ENCODE measurements at places on chromosomes 1 and 21.

DNA sequence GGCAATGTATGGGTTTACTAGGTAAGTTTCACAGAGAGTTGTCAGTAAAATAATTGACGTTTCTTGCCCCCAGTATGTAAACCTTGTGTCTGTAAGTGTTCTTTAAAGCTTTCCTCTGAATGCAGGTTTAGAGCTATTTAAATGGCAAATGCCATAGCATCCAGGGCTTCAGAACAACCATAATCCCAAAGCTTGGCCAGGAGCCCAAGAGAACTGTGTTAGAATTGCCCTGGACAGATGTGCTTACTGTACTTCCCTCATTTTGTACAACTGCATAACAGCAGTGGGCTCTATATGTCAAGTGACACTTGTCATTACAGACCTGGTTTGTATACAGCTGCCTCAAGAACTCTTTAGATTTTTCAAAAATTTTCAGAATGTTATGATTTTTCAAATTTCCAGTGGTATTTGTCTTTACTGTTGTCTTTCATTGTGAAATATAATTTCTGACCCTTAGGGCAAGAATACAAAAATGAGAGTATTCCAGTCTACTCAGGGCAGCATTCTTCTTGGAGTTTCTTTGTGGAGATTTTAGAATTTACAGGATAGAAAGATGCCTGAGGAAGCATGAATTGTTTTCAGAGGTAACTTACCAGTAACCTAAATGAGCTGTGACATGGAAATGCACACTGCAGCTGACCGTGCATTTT is 136.9 kb upstream of the L1TD1 start:
- no peak for DNase-seq

GRCh38 chr1:228849011-228849541 is 113.8 kb downstream of the RHOU start:
- DNase-seq: no peak

DNA sequence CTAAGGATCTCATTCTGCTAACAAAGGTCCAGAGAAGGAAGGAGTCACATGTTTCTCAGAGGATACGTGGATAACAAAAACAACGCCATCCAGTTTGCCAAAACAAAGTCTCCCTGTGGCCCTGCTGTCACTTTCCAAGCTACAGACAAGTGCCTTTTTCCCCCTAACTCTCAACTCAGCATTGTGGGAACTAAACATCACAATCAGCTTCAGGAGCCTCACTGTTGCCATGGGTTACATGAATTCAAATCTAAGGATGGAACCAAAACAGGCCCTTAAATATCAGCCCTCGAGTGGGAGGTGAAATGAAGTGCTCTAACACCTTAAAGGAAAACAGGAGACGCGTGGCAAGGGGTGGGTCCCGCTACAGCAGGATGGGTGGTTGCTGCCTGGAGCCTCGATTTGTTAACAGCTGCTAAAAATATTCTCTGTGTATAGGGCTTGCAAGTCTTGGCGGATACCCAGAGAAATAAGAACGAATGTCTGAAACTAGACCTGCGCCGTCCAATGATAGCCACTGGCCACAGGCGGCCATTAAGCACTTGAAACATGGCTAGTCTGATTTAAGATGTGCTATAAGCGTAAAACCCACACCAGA is 66.4 kb upstream of the SOD1 start:
- DNase-seq: no peak

DNA sequence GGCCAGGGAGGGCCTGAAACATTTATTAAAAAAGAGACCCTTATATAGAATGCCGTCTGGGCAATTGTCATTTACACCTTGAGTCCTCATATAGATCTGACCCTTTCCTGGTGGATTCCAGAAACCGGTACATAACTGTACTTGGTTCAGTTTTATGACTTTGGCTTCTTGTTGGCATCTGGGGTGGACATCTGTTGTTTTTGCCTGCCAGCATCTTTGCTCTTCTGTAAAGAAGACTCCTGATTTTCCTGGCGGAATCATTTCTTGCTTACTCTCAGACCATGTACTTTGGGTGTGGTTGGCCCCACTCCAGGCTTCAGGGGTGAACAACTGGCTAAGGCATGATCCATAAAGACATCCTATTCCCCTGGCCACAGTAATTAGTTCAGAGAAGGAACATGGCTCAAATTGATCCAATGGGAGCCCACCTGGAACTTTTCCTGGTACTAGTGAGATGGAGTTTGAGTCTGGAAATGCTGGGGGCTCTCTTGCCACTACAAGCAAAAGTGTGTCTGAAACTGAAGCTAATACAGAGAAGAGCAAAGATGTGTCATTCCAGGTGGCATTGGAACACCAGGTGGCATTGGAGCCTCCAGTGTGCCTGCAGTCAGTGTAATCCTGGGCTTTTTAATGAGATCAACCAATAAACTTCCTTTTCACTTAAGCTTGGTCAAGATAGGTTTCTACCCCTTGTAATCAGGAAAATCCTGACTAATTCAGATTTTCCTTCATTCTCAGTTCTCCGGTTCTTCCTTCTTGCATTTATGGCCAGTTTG is 332.5 kb upstream of the CAMK1G start:
- DNase-seq: no peak

DNA sequence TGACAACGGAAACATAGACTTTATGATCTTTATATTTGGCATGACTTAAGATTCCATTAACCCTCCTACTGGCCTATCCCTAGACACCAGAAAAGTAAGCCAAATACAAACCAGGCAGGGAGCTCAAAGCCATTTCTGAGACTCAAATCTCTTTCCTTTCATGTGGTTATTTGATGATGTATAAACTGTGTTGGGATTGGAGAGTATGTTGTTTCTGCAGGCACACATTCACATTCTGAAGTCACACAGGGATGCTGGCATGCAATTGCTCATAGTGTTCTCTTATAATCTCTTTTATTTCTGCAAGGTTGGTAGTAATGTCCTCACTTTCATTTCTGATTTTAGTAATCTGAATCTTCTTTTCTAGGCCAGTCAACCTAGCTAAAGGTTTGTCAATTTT is 5.8 kb downstream of the ZMYND12 start:
- DNase-seq: no peak

DNA sequence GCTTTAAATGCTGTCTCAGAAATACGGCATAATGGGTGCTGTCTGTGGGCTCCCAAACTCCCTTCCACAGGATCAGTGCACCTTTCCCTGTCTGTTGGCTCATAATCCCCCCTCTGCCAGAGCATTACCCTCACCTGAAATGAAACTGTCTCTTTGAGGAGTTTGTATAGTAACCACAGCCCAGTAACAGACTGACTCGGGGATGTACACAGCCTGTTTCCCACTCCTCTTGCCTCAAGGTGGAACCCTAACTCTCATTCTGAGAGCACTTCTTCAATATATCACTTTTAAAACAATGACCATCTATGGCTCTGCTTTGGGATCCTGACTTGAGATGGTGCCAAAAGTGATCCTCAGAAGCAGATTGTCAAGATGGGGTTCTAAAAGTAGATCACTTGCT is 332.5 kb downstream of the AMY1C start:
- DNase-seq: no peak

DNA sequence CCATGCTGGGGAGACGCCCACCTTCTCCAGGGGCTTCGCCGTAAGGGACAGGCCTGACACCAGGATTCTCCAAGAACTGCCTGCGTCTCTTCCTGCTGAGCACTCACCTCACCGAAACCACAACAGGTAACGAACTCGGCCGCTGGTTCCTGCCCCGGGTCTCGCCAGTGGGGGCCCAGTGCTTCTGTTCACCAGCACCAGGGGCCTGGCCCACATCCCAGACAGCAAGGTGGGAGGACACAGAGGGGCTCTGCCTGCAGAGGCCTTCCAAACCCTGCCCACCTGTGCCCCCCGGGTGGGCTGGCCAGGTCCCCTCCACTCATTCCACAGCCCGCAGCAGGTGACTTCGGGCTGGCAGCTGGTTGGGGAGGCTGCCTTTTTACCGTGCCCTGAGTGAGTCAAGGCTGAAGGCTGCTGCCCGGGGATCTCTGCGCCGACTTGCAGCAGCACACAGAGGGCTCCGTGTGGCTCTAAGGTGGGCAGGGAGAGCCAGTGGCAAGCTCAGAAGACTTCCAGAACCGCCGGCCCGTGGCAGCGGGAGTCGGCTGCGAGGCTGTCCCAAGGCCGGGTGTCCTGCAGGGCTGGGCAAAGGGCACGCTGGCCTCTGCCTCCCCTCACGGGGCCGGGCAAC is 14.7 kb upstream of the COL18A1 start:
- DNase-seq: no peak

GRCh38 chr1:6612641-6613360 is 730 bp upstream of the PHF13 start:
- no peak for DNase-seq

- no peak for DNase-seq
These were observed 1.8 kb upstream of the CYB5R1 start for GRCh38 chr1:202968895-202969295.

DNA sequence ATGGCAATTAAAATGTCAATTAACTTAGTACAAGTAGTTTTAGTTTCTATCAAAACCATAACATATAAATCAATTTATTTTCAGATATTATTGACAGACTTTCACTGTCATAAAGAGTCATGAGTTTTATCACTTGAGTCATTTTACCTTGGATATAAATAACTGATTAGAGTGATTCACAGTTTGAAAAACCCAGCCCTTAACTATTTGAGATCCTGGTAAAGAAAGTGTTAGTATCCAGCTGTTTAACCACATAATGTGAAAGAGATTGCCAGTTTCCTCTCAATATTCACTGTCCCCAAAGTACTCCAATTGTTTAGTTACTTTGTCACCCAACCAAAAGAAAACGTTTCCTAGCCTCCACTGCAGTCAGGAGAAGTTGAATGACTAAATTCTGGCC is 91.3 kb downstream of the UCHL5 start:
- no peak for DNase-seq

DNA sequence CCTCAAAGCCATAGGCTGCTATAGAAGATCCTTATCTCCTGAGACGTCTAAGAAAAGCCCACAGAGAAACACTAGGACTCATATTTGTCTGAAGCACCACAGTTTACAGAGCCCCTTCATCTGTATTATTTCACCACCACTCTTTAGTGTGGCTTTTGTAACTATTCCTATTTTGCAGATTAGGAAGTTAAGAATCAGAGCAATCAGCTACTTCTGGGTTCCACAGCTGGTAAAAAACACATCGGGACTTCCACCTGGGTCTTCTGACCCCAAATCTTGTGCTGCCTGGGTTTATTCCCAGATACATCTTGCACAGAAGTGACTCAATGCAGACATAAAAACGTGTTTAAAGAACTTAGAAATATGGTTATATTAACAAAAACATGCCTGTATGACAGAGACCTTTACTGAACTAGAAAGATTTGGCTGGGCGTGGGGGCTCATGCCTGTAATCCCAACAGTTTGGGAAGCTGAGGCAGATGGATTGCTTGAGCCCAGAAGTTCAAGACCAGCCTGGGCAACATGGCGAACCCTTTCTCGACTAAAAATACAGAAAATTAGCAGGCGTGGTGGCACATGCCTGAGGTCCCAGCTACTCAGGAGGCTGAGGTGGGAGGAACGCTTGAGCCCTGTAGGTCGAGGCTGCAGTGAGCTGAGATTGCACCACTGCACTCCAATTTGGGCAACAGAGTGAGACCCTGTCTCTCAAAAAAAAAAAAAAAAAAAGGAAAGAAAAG is 40.9 kb downstream of the ELK4 start:
- DNase-seq: no peak

DNA sequence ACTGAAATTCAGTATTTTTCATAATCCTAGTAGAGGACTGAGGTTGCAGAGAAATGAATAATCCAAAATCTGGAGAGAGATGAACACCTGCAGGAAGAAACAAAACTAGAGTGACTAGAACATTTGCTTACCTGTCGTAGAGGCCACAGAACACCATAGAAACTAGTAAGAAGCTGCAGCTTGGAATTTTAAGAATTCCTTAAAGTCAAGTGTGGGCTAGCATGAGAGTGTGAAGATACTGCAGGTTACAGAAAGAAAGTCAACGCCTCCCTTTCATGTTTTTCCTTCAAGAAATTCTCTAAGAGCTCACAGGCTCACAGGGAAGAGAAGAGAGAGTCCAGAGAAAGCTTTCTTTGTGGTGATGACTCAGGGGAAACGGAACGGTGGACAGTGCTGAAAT is 633.7 kb downstream of the LRRIQ3 start:
- DNase-seq: no peak

GRCh38 chr1:206923009-206923960 is 1.5 kb upstream of the FCMR start:
- no peak for DNase-seq

DNA sequence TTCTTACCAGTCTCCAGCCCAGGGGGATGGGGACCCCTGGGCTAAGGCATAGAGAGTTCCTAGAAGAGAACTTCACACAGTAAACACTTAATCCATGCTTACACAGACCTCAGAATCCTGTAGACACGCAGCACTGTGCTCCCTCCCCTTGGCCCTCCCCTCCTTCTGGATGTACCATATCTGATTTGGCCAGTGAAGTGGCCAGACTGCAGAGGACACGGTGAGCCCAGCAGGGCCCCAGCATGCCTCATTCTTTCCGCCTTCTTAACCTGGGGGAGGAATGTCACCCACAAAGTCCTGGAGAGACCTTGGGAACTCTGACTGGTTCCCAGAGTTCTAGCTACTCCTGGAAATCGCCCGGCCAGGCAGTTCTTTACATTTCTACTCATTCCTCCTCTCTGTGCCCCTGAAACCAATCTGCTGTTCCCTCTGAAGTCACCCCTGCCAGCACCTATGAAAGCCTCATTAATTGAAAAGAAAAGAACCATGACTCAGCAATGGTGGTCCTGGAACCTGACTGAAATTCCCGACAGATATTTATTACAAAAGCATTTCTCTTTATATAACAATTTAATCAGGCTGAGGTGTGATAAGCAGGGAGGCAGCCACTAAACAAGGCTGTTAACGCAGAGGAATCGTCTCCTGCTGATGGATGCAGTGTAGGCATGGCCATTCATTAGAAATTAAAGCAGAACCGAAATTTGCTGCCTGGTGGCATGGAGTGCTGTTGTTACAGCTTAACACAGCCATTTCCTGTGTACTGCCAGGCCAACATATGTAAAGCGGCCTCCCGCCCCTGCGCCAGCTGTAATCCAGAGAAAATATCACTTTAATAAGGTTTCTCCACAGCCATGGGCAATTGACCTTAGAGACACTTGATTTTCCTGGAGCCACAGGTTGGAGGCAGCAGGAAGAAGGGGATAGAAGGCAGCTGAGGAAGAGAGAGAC is 74.6 kb upstream of the KCND3 start:
- DNase-seq: no peak

- no peak for DNase-seq
These were observed 143.0 kb upstream of the ZRANB2 start for GRCh38 chr1:71223641-71224340.

- DNase-seq: no peak
These were observed 173.5 kb downstream of the ZC3H11B start for GRCh38 chr1:219439376-219439775.

DNA sequence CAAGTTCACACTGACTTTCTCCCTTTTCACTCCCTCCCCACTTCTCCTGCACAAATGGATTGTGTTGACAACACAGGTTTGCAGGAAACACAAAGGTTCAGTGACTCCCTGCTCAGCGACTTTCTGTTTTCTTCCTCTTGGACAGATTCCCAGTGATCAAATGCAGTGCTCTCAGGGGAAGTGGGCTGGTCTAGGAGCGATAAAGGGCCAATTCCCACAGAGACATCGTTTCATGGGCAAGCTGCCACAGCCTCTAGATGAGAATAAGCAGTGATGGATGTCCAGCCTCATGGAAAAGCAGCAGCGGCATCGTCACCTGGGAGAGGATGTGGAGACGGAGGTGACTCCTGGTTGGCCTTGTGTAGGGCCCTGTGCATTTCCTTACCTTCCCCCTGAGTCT is 30.6 kb downstream of the FYB2 start:
- no peak for DNase-seq

GRCh38 chr1:173413271-173413707 is 63.8 kb upstream of the PRDX6 start:
- DNase-seq: no peak

Measured in SK-N-MC (cell line).